Mesothelial cell of epicardium (in vitro differentiated cells): ENCODE measurements at places on chromosomes 5 and 9. TPM values are rescaled to one million over a fixed set of nuclear protein-coding genes. Genes with fewer than 3 reads are reported as not detected.

- no peaks in the 10 kb centered on the region for H3K36me3 ChIP-seq
- H3K27ac ChIP-seq: no peak overlapping the region
- peaks cover 34% of the 10 kb centered on the region for H3K27me3 ChIP-seq
- peaks cover 25% of the 10 kb centered on the region for H3K4me1 ChIP-seq
- no peak for DNase-seq
Measured at GRCh38 chr9:117403848-117404247, 11.0 kb downstream of the ASTN2 start.

GRCh38 chr9:126309427-126310189, 17.0 kb upstream of the MVB12B start:
- H3K4me1 ChIP-seq: peaks cover 3% of the 10 kb centered on the region
- H3K4me3 ChIP-seq: no peak overlapping the region
- peak; percentile 31 for DNase-seq
- no peaks in the 10 kb centered on the region for H3K36me3 ChIP-seq
- H3K27me3 ChIP-seq: no peaks in the 10 kb centered on the region

DNA sequence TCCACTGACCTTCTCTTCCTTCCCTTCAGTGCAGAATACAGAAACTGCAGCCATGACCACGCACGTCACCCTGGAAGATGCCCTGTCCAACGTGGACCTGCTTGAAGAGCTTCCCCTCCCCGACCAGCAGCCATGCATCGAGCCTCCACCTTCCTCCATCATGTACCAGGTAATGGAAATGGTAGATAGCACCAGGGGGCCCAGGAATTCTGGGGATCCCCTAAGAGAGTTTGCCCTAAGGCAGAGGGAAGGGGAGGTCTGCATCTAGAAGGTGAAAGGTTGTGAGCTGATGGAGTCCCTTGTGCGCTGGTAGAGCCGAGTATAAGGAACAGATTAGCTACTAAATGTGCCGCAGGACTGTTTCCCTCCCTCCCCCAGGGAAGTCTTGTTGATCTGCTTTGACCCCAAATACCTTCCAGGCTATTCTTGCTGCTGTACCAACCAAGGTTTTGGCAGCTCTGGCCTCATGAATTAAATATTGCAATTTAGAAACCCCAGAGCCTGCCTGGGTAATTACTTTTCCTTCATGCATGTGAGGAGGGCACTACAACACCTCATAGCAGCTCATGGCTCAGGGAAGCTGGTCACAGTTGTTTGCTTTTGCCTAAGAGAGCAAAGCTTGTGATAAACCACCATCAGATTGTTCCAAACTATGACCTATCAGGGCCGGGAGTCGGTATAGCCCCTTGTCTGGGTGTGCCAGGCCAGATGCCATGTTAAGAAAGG, 19.6 kb downstream of the CYFIP2 start:
- no peaks in the 10 kb centered on the region for H3K27me3 ChIP-seq
- no peak overlapping the region for H3K27ac ChIP-seq

DNA sequence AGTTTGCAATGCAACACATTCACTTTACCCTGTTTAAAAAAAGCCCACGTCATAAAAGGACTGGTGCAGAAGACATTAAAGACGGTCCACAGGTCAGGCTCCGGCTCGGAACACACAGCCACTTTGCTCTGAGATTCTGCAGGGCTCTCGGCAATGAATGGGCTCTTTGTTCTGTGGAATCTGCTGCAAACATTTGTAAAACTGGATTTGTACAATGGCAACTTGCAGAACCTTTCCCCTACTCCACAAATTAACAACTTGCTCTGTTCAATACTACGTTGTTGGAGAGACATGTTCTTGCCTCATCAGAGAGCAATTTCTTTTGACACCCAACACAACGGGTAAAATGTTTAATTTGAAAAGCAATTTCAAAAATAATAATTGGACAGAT, 13.0 kb upstream of the NR5A1 start:
- H3K4me1 ChIP-seq: peaks cover 11% of the 10 kb centered on the region
- no peak for DNase-seq
- no peak overlapping the region for H3K4me3 ChIP-seq
- H3K36me3 ChIP-seq: peaks cover 9% of the 10 kb centered on the region
- H3K27ac ChIP-seq: peak overlapping the region; percentile 3

DNA sequence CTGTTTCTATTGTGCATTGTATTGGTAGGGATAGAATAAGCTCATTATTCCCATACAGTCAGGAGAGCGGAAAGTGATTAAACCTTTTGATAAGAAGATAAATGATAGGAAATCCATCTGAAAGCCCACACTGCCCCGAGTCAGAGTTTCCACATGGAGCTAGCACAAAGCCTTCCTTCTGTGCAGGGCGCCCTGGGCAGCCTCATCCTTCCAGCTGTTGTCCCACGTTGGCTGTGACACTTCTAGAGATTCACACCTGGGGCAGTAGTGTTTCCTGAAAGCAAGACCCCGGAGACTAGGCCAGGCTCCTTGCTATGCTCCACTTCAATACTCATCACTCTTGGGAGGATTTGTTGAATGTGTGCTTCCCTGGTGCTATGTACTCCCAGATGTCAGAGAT, 172.4 kb downstream of the SEMA6A start:
- H3K4me1 ChIP-seq: peaks cover 15% of the 10 kb centered on the region
- no peak for DNase-seq
- no peaks in the 10 kb centered on the region for H3K36me3 ChIP-seq
- no peaks in the 10 kb centered on the region for H3K27me3 ChIP-seq

Gene ZNF462
- 139 to 154 TPM (median 140 TPM) in 3 replicates for total RNA-seq

GRCh38 chr5:147382776-147383175, 127.1 kb downstream of the DPYSL3 start:
- H3K4me1 ChIP-seq: peaks cover 31% of the 10 kb centered on the region
- peak overlapping the region; percentile 82 for H3K27ac ChIP-seq
- no peak for DNase-seq
- peaks cover 13% of the 10 kb centered on the region for H3K36me3 ChIP-seq
- H3K4me3 ChIP-seq: peak overlapping the region; percentile 74

- H3K27me3 ChIP-seq: peaks cover 1% of the 10 kb centered on the region
- no peaks in the 10 kb centered on the region for H3K36me3 ChIP-seq
- H3K27ac ChIP-seq: no peak overlapping the region
- no peak for DNase-seq
- no peak overlapping the region for H3K4me3 ChIP-seq
Measured at GRCh38 chr5:61275841-61276240, 56.2 kb upstream of the ZSWIM6 start.

DNA sequence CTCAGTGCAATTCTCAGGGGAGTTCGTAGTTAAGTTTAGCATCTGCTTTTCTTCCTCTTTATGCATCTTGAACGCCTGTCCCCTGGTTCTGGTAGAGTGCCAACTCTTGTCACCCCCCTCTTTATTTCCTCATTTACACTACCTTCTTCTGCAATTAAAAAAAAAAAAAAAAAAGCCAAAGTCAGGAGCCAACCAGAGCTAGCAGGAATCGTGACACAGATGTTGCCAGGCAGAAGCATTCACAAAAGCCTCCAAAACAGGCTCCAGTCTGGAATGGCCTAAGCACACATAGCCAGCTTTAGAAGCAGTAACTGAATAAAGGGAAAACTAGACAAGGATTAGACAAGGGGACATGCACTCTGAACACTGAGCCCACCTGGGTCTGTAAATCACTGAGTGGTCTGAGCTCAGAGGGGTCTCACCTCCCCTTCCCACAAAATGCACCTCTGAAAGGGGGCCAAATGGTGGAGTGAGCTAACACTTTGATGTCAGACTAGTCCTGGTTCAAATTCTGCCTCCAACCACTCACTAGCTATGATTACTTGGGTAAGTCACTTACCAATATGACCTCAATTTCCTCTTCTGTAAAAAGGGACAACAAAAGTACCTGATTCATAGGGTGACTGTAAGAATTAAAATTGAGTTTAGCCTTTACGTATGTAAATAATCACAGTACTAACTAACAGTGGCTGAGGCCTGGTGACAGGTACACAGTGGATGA, 2.0 kb downstream of the CD74 start:
- peak overlapping the region; percentile 14 for H3K4me3 ChIP-seq
- H3K36me3 ChIP-seq: no peaks in the 10 kb centered on the region
- peaks cover 21% of the 10 kb centered on the region for H3K4me1 ChIP-seq
- H3K27me3 ChIP-seq: no peaks in the 10 kb centered on the region
- H3K27ac ChIP-seq: peak overlapping the region; percentile 89
- DNase-seq: no peak

Gene TMEM252
- total RNA-seq: not detected in 3 replicates

Gene IFT74
- total RNA-seq: 21.8 to 22.1 TPM (median 22.1 TPM) in 3 replicates

DNA sequence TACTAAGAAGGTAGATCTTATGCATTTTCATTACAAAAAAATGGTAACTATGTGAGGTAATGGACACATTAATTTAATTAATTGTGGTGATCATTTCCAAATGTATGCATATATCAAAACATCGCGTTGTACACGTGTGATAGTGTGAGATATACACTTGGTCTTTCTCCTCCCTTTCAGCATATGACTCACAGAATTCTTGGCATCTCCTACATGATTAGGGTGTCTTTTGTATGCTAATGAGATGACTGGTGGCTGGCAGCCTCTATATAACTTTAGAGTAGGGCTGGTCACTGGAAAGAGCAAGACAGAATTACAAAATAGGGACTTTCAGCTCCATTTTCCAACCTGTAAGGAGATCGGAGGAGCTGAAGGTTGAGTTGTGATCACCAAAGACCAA, 1167.6 kb downstream of the CDH12 start:
- H3K27me3 ChIP-seq: no peaks in the 10 kb centered on the region
- DNase-seq: no peak
- peaks cover 3% of the 10 kb centered on the region for H3K36me3 ChIP-seq
- no peak overlapping the region for H3K27ac ChIP-seq
- H3K4me3 ChIP-seq: no peak overlapping the region

- no peaks in the 10 kb centered on the region for H3K36me3 ChIP-seq
- H3K27ac ChIP-seq: peak overlapping the region; percentile 76
- H3K27me3 ChIP-seq: no peaks in the 10 kb centered on the region
- no peak for DNase-seq
Measured at GRCh38 chr5:6722015-6722414, 8.8 kb downstream of the TENT4A start.

- no peak overlapping the region for H3K4me3 ChIP-seq
- H3K27ac ChIP-seq: peak overlapping the region; percentile 1
- H3K36me3 ChIP-seq: no peaks in the 10 kb centered on the region
Measured at GRCh38 chr5:40227931-40228330, 451.8 kb upstream of the PTGER4 start.

- H3K27me3 ChIP-seq: no peaks in the 10 kb centered on the region
- H3K4me1 ChIP-seq: no peaks in the 10 kb centered on the region
- H3K27ac ChIP-seq: no peak overlapping the region
- DNase-seq: no peak
Measured at GRCh38 chr5:626850-627249, 14.7 kb downstream of the CEP72 start.

- no peaks in the 10 kb centered on the region for H3K27me3 ChIP-seq
- DNase-seq: no peak
- no peak overlapping the region for H3K4me3 ChIP-seq
Measured at GRCh38 chr5:157286761-157287211, 20.9 kb downstream of the CYFIP2 start.

GRCh38 chr5:88502179-88503040, 233.8 kb upstream of the TMEM161B start:
- H3K4me1 ChIP-seq: peaks cover 8% of the 10 kb centered on the region
- peak overlapping the region; percentile 26 for H3K4me3 ChIP-seq
- no peaks in the 10 kb centered on the region for H3K36me3 ChIP-seq
- H3K27ac ChIP-seq: peak overlapping the region; percentile 1

Gene SHOC1
- not detected in 3 replicates for total RNA-seq

Gene OTULINL
- 3.0 to 6.6 TPM (median 3.8 TPM) in 3 replicates for total RNA-seq

GRCh38 chr5:3305432-3305831, 290.2 kb upstream of the IRX1 start:
- H3K36me3 ChIP-seq: peaks cover 3% of the 10 kb centered on the region
- H3K4me1 ChIP-seq: peaks cover 33% of the 10 kb centered on the region
- H3K27me3 ChIP-seq: peaks cover 2% of the 10 kb centered on the region
- no peak for DNase-seq
- H3K27ac ChIP-seq: no peak overlapping the region

Gene TMEM174
- not detected in 3 replicates for total RNA-seq

Gene RAB3C
- 0.77 to 1.2 TPM (median 0.80 TPM) in 3 replicates for total RNA-seq

Gene CDKN2B-AS1
- total RNA-seq: 8.2 to 10.8 TPM (median 8.8 TPM) in 3 replicates

GRCh38 chr5:137126829-137127228, 372.3 kb downstream of the SPOCK1 start:
- H3K27ac ChIP-seq: no peak overlapping the region
- H3K27me3 ChIP-seq: peaks cover 3% of the 10 kb centered on the region
- DNase-seq: no peak
- no peaks in the 10 kb centered on the region for H3K36me3 ChIP-seq
- H3K4me3 ChIP-seq: no peak overlapping the region
- H3K4me1 ChIP-seq: no peaks in the 10 kb centered on the region

Gene CAVIN4
- total RNA-seq: 4.3 to 4.9 TPM (median 4.8 TPM) in 3 replicates

Gene ANKRD18A
- 0.36 to 1.6 TPM (median 0.92 TPM) in 3 replicates for total RNA-seq

DNA sequence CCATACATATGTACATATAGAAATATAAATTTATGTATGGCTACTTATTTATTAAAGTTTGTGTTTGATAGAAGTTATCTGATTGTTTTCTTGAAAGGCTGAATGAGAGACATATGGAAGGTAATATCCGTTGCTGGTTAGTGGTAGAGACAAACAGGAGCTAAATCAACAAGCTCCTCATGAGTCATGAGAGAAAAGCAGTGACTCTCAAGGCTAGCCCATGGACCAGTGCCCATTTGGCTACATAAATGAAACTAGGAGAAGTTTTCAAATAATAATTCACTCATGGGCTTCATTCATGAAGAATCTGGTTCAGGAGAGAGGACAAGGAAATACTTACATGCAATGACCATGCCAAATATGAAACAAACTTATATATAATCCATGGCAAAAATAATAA, 504.5 kb upstream of the ITGA1 start:
- no peak overlapping the region for H3K4me3 ChIP-seq
- no peaks in the 10 kb centered on the region for H3K36me3 ChIP-seq
- H3K27me3 ChIP-seq: no peaks in the 10 kb centered on the region
- no peaks in the 10 kb centered on the region for H3K4me1 ChIP-seq

GRCh38 chr5:107395632-107396350, 274.9 kb downstream of the EFNA5 start:
- H3K27ac ChIP-seq: peak overlapping the region; percentile 39
- DNase-seq: no peak
- H3K4me3 ChIP-seq: no peak overlapping the region
- H3K36me3 ChIP-seq: peaks cover 4% of the 10 kb centered on the region

Gene SHISAL2B
- total RNA-seq: not detected in 3 replicates

Gene PCDHA2
- 0.44 to 0.88 TPM (median 0.87 TPM) in 3 replicates for total RNA-seq
